ENCODE measurements at places on chromosomes 5 and 9.
A peak's percentile ranks its signal among the peaks of the same experiment; 100 is the strongest.

DNA sequence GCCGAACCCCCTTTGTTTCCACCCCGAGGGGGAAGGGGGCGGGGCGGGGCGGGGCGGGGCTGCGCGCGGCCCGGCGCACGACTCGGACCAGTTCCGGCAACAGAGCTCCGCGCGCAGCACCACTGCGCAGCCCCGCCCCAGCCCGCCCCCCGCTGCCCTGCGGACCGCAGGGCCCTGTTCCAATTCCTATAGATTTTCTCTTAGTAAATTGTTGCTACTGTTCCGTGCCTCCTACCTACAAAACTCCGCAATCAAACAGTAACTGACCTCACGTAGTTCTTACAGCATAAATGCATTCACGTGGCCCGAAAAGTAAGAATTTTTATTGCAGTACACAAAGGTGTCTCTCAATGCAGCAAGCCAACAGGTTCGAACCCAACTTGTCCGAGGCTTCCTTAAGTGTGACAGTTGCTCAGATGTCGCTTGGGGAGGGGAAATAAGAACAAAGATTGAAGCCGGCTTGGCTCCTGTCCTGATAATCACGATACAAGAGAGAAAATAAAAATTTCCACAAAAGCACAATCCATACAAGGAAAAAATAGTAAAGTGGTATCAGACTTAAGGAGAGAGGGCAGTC lies 1.2 kb upstream of the RNF38 start:
- ATAC-seq = peak; percentile 78

GRCh38 chr5:73392775-73393174 lies 55.8 kb downstream of the FOXD1 start:
- ATAC-seq = peak; percentile 33

- ATAC-seq = no peak
These were observed 17.8 kb downstream of the MAN2A1 start for GRCh38 chr5:109707531-109707930.

DNA sequence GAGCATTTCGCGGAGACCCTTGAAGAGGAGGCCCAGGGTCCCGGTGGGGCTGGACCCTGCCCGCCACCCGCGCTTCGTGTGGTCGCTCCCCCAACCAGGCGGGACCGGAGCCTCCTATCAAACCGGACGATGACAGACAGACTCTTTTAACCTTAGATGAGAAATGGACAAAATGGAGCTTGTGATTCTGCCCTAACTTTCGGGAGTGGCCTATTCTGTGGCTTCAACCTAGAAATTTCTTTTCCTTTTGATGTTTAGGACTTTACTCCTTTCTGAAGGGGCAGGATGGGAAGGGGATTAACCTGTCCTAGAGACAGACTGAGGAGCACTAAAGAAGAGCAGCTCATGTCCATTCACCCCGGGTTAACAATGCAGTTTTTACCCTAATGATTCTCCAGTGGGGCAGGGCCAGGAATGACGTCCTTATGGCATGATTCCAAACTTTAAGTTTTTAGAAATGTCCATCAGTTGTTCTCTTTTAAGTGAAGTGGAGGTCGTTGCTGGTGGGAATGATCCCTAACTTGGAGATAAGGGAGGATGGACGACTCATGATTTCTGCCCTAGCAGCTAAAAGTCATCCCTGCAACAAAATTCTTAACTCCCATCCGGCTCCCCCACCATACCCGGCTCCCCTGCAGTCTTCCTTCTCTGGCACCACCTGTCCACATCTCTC lies 1.0 kb downstream of the NIPSNAP3A start:
- peak; percentile 28 for ATAC-seq

- no peak for ATAC-seq
These were observed 38.2 kb downstream of the HAVCR1 start for GRCh38 chr5:157020511-157021222.

GRCh38 chr9:5817862-5818261 lies 15.1 kb downstream of the ERMP1 start:
- peak; percentile 89 for ATAC-seq

DNA sequence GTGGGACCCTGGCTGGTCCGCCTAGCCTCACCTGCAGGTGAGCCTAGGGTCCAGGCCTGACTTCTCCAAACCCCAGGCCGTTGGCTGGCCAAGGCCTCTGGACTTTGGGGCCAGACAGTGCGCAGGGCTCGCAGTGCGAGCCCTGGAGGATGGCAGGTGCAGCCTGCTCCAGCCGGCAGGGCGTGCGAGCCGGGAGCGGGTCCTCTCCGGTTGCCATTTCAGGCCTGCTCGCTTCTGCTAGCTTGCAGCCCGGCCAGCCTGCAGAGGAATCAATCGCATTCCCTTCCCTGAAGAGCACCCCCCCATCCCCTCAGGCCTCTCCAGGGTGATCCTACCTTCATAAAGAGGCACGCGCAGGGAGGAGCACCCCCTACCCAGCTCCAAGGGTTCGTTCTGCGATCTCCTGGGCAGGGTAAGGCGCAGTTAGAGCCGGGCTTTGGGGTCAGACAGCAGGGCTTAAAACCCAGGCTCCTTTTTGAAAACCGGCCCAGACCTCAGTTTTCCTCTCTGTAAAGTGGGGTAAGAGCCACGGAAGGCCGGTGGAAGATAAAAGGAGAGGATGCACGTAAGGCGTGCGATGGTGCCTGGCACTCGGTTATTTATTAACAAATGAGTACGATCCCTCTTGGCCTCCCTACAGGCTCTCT lies 6.2 kb downstream of the BARHL1 start:
- no peak for ATAC-seq

DNA sequence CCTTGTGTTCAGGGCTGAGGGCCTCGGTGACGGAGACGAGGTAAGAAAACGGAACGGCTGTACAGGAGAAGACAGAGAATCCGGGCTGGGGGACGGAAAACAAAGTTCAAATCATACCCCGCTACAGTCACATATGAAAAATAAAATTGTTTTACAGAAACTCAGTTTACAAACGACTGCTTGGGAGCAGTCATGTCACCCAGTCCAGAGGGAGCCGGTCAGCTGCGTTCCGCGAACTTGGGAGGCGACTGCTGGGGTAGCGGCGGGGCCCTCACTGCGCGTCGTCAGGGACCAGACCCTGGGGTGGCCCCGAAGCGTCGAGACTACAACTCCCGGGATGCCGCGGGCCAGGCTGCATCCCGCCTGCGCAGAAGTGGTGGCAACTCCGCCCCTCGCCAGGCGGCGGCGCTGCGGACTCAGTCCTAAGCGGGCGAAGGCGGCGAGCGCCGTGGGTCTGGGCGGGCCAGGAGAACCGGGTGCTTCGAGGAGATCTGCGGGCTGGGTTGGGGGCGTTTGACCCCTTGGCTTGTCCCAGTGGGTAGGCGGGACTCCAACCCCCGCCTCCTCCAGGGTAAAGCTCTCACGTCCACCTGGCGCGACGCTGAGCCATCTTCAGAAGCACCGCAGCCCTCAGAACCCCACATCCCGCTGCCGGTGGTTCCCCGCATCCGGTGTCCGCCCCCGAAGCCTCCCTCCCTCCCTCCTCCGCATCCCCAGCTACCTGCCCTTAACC lies 4.0 kb downstream of the SIT1 start:
- peak; percentile 98 for ATAC-seq

DNA sequence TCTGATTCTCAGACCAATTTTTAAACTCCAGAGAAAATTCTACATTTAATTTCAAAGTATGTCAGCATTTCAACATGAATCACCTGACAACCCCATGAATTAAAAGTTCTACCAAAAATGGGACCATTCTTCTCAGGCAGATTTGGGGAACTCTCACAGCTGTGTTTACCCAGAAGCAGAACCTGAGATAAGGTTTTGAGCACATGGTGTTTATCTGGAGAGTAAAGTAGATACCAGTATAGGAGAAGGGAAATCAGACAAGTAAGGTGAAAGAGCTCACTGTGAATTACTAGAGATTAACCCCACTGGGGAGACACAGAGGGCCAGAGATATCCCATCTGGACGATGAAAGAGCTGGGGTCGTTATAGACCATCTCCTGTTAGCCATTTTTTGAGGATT lies 729.1 kb downstream of the DNAH5 start:
- ATAC-seq = no peak

DNA sequence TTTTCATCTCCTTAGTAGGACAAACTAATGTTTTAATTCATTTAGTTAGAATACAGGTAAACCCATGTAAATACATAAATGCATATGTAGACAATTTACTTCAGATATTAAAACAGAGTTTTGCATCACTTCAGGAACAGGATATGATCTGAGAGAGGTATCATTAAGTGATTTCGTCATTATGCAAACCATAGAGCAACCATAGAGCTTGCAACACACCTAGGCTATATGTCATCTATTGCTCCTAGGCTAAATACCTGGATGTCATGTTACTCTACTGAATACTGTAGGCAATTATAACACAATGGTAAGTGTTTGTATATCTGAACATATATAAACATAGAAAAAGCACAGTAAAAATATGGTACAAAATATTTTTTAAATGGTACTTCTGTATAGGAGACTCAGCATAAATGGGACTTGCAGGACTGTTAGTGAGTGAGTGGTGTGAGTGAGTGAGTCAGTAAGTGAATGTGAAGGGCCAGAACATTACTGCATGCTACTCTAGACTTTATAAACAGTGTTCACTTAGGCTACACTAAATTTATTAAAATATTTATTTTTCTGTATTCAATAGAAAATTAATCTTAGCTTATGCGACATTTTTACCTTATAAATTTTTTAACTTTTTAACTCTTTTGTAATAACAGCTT lies 1377.5 kb upstream of the CDH9 start:
- ATAC-seq = no peak

- ATAC-seq = no peak
These were observed 114.7 kb downstream of the ST8SIA4 start for GRCh38 chr5:100788417-100788816.

- ATAC-seq = peak; percentile 84
These were observed 63.6 kb upstream of the IL17B start for GRCh38 chr5:149442563-149443182.

DNA sequence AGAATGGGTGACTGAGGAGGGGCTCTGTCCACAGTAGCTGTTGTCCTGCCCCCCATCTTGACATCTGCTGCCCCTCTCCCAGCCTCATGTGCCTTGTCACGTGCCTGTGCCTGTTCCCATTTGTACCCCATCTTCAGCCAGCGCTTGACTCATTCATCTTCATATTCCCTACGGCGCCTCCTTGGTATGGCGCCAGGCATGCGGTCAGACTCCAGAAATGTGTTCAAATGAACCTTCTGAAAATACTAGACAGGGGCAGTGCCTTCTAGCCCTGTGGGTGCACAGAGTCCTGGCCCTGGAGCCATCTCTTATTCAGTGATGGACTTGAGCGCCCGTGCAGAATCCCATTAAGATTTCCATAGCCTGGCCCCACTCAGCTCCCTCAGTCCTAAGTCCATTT lies 46.2 kb downstream of the CFAP77 start:
- ATAC-seq = no peak

- ATAC-seq = no peak
These were observed 28.1 kb upstream of the RNU6ATAC start for GRCh38 chr9:134192311-134192950.

DNA sequence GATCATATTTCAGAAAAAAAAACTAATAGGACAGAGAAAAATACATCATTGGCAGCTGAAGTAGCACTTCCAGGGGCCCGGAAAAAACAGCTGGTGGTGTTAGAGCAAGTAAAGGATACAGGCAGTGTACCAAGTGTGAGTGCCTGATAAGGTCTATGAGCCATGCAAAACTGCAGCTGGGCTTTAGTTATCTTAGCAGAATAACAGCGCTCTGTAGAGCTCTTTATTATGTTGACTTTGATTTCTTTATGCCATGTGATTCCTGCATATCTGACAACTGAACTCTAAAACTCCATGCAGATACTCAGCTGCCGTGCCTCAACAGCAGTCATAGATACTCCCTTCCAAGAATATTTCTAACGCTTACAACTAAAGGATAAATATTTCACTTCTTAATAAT lies 119.5 kb downstream of the CAAP1 start:
- no peak for ATAC-seq

DNA sequence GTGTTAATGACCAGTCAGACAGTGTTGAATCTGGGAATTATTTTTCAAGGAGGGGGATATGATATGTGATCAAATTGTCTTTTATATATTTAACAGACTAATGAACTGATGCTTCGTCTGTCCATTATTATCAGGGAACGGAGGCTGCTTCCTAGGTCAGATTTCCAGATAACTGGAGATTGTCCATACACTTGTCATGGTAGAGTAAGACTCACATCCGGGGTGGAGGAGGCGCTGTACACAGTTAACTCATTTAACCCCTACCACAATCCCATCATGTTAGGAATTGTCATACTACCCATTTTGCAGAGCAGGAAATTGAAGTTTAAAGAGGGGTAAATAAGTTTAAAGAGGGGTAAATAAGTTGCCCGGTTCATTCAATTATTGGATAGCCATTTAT lies 55.9 kb downstream of the ARHGAP26 start:
- no peak for ATAC-seq

- ATAC-seq = no peak
These were observed 19.1 kb downstream of the EEIG1 start for GRCh38 chr9:127961613-127962155.

DNA sequence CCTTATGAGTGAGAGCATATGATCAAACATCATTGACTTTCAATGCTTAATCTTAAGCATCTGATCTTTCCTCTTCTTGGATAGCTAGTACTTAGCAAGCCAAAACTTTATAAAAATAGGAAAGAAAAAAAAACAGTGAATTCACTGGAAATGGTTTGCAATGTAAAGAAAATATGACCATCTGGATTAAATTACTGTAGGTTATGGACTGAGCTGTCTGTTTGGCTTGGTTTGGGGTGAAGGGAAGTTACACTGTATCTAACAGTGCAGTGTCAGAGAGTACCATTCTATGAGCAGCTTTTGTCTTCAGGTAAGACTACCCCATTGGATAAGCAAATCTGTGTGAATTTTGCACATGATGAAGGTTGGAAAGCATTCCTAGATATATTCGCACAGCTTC lies 151.4 kb downstream of the TLE1 start:
- ATAC-seq = peak; percentile 79

- ATAC-seq = no peak
These were observed at the start of gene DOCK2 for GRCh38 chr5:169637085-169637548. Gene DOCK2, plus strand, starts transcription at chr5:169637275. Its CDS starts 52 bp downstream, at chr5:169637327.

DNA sequence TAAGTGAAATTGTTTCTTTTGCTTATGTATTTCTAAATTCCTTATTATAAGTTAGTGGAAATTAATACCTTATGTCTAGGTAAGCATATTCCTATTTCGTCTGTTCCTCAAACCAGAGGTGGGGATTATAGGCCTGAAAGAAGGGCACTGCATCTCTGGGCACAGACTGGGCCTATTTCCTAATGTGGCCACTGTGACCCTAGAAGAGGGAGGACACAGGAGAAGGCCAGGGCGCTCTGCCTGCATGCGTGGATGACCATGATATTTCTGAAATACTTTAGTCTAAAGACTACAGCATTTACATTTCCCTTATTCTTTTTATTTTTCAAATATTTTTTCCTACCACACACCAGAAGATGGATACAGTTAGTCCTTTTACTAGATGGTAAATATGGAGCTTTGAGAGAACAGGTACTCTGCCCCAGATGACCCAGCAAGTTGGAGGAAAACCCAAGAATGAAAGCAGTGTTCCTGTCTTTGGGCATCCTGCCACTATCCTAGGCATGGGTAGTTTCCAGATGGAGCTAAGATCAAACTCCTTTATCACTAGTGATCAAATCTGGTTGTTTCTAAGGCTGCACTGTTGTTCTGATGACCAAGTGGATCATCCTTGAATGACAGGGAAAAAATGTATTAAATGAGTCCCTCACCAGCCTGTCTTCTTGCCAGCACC lies 27.8 kb downstream of the RUSC2 start:
- peak; percentile 48 for ATAC-seq

- no peak for ATAC-seq
These were observed 142.6 kb upstream of the LMX1B start for GRCh38 chr9:126471084-126471624.
